Activated CD4-positive, alpha-beta T cell treated with anti-CD3 and anti-CD28 coated beads for 24 hours (primary cell): ENCODE measurements at places on chromosomes 7 and 10.

DNA sequence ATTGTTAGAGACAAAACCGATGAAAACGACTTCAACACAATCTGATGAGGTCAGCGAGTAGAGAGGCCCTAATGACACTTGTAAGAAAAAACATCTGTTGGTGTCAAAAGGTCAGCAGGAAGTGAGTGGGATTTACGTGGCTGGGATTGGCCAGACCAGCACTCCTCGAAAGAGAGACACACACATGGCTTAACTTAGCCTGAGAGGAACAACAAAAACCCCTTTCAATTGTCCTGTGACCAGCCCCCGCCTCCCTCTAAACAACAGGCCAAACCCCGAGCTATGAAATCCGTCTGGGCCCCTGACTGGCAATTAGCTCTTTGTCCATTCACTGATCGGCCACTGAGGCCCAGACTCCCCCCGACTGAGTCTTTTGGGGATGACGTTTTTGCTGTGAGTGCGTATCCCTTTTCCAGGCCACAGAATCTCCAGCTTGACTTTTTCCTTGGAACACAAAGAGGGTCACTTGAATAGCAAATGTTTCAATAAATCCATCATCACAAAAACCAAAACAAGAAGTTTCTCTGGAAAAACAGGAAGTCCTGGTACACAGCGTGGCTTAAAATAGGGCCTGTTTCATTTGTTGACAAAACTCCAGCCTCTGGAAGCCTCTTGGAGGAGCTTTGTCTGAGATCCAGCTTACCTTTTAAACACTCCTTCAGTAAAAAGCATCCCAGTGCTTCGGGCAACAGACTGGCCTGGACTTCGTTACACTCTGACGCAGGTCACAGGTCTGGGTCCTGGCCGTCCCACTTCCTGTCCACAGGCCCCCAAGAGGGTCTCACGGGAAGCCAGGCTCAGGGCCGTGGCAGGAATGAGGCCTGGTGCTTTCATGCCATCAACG, 103.0 kb downstream of the CTBP2 start:
- no peak for DNase-seq

- DNase-seq: no peak
Observed at GRCh38 chr10:31647861-31648260, 280.8 kb downstream of the ARHGAP12 start.

- no peak for DNase-seq
Observed at GRCh38 chr10:95333997-95334804, 43.4 kb upstream of the PDLIM1 start.

GRCh38 chr7:47290867-47291266, 291.0 kb downstream of the TNS3 start:
- no peak for DNase-seq

GRCh38 chr10:92087750-92088395, 164.3 kb downstream of the BTAF1 start:
- peak; percentile 19 for DNase-seq

DNA sequence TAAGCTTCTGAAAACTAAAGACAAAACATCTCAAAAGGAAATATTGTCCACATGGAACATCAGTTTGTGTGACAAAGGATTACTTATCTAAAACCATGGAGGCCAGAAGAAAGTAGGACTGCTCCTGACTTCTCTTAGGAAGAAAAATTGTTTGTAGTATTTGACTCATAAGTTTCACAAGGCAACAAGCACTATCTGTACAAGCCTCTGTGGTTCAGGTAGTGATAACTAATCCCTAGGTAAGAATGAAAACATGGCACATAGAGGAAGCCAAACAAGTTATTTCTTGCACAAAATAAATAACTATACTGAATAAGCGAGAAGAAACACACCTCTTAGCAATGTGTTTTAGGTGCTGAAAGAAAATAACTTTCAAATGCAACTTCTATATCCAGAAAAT, 30.3 kb downstream of the TFPI2 start:
- no peak for DNase-seq
